A673 (cell line): ENCODE measurements at places on chromosomes 7 and 10.
A peak's percentile ranks its signal among the peaks of the same experiment; 100 is the strongest.

DNA sequence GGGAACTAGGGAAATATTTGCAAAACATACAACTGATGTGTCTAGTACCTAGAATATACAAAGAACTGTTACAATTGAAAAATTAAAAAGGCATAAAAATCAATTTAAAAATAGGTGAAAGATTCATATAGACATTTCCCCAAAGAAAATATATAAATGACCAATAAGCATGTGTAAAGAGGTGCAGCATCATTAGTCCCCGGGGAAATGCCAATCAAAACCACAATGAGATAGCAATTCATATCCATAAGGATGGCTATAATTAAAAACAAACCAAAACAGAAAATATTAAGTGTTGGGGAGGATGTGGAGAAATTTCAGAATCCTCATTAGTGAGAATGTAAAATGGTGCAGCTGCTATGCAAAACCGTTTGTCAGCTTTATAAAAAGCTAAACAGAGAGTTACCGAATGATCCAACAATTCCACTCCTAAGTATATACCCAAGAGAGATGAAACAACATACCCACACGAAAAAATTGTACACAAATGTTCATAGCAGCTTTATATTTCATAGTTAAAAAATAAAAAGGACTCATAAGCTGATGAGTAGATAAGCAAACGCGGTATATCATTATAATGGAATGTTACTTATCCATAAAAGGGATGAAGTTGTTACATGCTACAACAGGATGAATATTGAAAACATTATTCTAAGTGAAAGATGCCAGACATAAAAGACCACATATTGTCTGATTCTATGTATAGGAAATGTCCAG lies 210.1 kb upstream of the INHBA start:
- H3K36me3 ChIP-seq, result no peaks in the 10 kb centered on the region
- DNase-seq, result no peak
- peaks cover 12% of the 10 kb centered on the region for H3K4me1 ChIP-seq
- no peaks in the 10 kb centered on the region for H3K27me3 ChIP-seq

DNA sequence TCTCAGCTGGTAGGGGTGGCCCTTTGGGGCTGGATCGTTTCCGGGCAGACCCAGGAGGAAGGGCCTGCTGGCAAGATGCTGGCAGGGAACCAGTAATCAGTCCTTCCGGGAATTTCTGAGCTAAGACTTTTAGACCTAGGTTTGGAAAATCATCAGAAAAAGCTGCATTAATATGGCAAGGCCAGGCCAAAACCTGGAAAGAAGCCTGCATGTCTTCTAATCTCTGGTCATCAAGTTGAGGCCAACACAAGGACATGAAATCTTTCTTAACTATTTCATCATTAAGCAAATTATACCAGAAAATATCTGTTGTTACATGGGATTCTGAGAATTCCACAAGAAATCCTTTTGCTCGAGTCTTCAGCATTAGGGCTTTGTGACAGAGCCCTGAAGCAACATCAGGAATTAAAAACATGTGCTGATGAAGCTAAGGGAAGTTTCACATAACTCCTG lies 19.9 kb downstream of the CPA1 start:
- H3K4me1 ChIP-seq, result peaks cover 24% of the 10 kb centered on the region
- no peak overlapping the region for H3K4me3 ChIP-seq
- DNase-seq, result no peak
- H3K36me3 ChIP-seq, result peaks cover 3% of the 10 kb centered on the region
- no peaks in the 10 kb centered on the region for H3K27me3 ChIP-seq
- no peak overlapping the region for H3K27ac ChIP-seq

GRCh38 chr10:5832946-5833345 lies 19.7 kb upstream of the GDI2 start:
- H3K27ac ChIP-seq, result no peak overlapping the region
- no peaks in the 10 kb centered on the region for H3K27me3 ChIP-seq
- no peak for DNase-seq
- no peaks in the 10 kb centered on the region for H3K4me1 ChIP-seq
- H3K4me3 ChIP-seq, result no peak overlapping the region

GRCh38 chr10:124678557-124679240 lies 65.5 kb downstream of the FAM53B start:
- H3K36me3 ChIP-seq, result peaks cover 5% of the 10 kb centered on the region
- H3K27me3 ChIP-seq, result no peaks in the 10 kb centered on the region
- H3K27ac ChIP-seq, result no peak overlapping the region
- H3K4me3 ChIP-seq, result no peak overlapping the region

- H3K36me3 ChIP-seq, result no peaks in the 10 kb centered on the region
- no peak overlapping the region for H3K4me3 ChIP-seq
- peaks cover 37% of the 10 kb centered on the region for H3K4me1 ChIP-seq
- H3K27ac ChIP-seq, result no peak overlapping the region
- no peaks in the 10 kb centered on the region for H3K27me3 ChIP-seq
- no peak for DNase-seq
Measured at GRCh38 chr10:13066527-13066926, 33.4 kb upstream of the OPTN start.

GRCh38 chr10:87751274-87751673 lies 66.8 kb downstream of the ATAD1 start:
- no peaks in the 10 kb centered on the region for H3K27me3 ChIP-seq
- H3K4me1 ChIP-seq, result peaks cover 41% of the 10 kb centered on the region
- H3K4me3 ChIP-seq, result no peak overlapping the region
- DNase-seq, result no peak

- peak; percentile 99 for DNase-seq
- peaks cover 12% of the 10 kb centered on the region for H3K36me3 ChIP-seq
- peak within 1 kb of the TSS; percentile 99 for H3K4me3 ChIP-seq
- H3K27me3 ChIP-seq, result no peaks in the 10 kb centered on the region
Measured at GRCh38 chr10:97400665-97401454, at the start of gene RRP12. Gene RRP12 (minus strand): TSS chr10:97401340. CDS start chr10:97401231, 109 bp downstream.

DNA sequence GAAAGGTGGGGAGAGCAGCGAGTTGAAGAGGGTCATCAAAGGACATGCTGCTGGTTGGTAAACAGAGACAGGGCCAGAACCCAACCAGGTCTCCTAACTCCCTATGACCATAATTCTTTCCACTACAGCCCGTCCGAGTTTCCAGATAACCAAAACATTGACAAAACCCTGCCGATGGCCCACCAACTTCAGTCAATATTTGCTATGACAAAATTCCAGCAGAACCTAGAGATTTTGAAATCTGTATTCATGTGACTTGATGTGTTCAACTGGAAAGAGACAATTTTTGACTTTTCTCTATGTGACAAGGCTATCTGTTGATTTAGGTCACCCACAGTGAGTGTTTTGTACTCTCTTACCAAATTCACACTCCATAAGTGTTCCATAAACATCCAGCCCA lies 86.7 kb downstream of the NHLRC2 start:
- H3K4me3 ChIP-seq, result no peak overlapping the region
- DNase-seq, result no peak
- H3K4me1 ChIP-seq, result no peaks in the 10 kb centered on the region
- no peaks in the 10 kb centered on the region for H3K27me3 ChIP-seq
- H3K27ac ChIP-seq, result no peak overlapping the region

GRCh38 chr10:61950449-61951143 lies 49.1 kb downstream of the ARID5B start:
- DNase-seq, result no peak
- no peak overlapping the region for H3K4me3 ChIP-seq
- H3K27me3 ChIP-seq, result no peaks in the 10 kb centered on the region
- H3K4me1 ChIP-seq, result no peaks in the 10 kb centered on the region

DNA sequence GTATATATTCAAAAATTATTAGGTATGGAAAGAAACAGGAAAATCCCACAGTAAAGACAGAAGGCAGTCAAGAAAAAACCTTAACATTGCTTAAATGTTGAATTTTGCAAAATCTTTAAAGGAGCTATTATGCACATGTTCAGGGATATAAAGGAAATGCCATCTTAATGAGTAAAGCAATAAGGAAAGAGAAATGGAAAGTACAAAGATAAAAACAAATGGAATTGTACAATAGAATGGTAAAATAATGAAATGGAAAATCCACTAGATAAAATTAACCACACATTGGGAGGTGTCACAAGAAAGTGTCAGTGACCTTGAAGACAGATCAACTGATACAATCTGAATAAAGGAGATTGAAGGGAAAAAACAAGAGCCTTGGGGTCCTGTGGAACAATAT lies 82.0 kb downstream of the KIF20B start:
- no peaks in the 10 kb centered on the region for H3K27me3 ChIP-seq
- no peak overlapping the region for H3K4me3 ChIP-seq
- H3K27ac ChIP-seq, result no peak overlapping the region

GRCh38 chr7:82481499-82482097 lies 38.0 kb upstream of the CACNA2D1 start:
- no peak overlapping the region for H3K4me3 ChIP-seq
- H3K36me3 ChIP-seq, result no peaks in the 10 kb centered on the region
- peak; percentile 40 for DNase-seq

GRCh38 chr7:10205696-10206095 lies 768.0 kb upstream of the PHF14 start:
- H3K4me1 ChIP-seq, result no peaks in the 10 kb centered on the region
- no peak overlapping the region for H3K27ac ChIP-seq
- H3K36me3 ChIP-seq, result no peaks in the 10 kb centered on the region
- H3K27me3 ChIP-seq, result no peaks in the 10 kb centered on the region

- no peaks in the 10 kb centered on the region for H3K36me3 ChIP-seq
- DNase-seq, result no peak
- H3K27me3 ChIP-seq, result no peaks in the 10 kb centered on the region
Measured at GRCh38 chr7:116089293-116089692, 58.7 kb upstream of the TFEC start.

GRCh38 chr10:71203716-71204115 lies 8.7 kb upstream of the UNC5B start:
- H3K4me3 ChIP-seq, result no peak overlapping the region
- H3K36me3 ChIP-seq, result no peaks in the 10 kb centered on the region
- H3K27ac ChIP-seq, result no peak overlapping the region
- no peak for DNase-seq
- H3K4me1 ChIP-seq, result no peaks in the 10 kb centered on the region

DNA sequence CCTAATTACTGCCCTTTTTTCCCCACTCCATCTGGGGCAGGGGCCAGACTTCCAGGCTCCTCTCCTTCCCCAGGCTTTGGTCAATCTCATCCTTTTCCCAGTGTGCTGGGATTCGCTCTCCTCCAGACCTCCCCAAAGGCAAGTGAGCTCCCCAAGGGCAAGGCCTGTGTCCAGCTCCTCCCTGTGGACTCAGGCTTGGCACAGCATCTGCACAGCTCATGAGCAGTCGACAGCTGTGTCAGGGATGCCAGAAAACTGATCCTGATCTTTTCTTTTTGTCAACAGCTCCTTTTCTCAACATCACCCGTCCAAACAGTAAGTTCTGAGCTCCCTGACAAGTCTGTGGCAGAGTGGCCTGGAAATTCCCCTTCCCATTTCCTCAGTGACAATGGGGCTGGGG lies 67.1 kb downstream of the C10orf120 start:
- H3K36me3 ChIP-seq, result no peaks in the 10 kb centered on the region
- DNase-seq, result no peak
- no peaks in the 10 kb centered on the region for H3K4me1 ChIP-seq

GRCh38 chr10:107238275-107238674 lies 73.8 kb upstream of the SORCS1 start:
- no peaks in the 10 kb centered on the region for H3K36me3 ChIP-seq
- no peak for DNase-seq
- no peaks in the 10 kb centered on the region for H3K27me3 ChIP-seq
- no peak overlapping the region for H3K4me3 ChIP-seq

GRCh38 chr7:82434275-82435022 lies 9.1 kb downstream of the CACNA2D1 start:
- DNase-seq, result no peak
- H3K27ac ChIP-seq, result no peak overlapping the region
- no peaks in the 10 kb centered on the region for H3K27me3 ChIP-seq
- H3K4me1 ChIP-seq, result peaks cover 16% of the 10 kb centered on the region
- H3K4me3 ChIP-seq, result no peak overlapping the region

DNA sequence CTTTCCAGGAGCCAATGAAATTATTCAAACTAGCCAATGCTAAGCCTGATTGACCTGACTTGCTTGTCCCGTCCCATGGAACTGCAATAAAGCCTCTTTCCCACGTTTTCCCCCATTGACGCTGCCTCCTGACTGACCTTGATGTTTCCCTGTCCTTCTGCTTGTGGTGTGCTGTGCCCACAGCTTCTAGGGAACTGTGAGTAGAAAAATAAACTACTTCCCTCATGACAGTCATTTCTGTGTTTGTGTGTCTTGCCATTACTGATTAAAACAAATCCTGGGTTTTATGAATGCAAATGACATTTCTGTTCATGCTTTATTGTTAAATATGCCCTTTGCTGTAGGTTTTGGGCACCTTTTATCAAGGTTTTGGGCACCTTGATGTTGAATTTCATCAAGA lies 91.3 kb upstream of the ABI1 start:
- H3K4me3 ChIP-seq, result no peak overlapping the region
- DNase-seq, result no peak
- H3K4me1 ChIP-seq, result no peaks in the 10 kb centered on the region
